ENCODE measurements at places on chromosomes 5 and 9.
A peak's percentile ranks its signal among the peaks of the same experiment; 100 is the strongest.

- no peak for DNase-seq
These were observed 605.1 kb upstream of the KLF4 start for GRCh38 chr9:108094676-108094993.

DNA sequence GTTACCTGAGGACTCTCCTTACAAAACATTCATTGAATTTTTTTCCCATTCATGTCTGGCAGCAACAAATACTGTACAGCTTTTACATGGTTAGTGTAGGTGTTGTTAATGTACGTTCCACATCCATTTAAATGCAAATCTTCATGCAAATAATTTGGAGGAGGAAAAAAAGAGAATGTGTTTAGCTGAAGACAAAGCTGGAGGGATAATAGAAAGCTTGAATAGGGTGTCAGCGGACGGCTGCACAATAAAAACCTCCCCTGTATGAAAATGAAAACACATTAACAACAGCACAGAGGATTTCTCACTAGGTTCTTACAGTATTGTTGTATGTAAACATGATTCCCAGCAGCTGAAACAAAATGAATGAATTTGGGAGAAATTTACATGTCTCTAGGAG lies 231.5 kb downstream of the ZNF608 start:
- DNase-seq, result no peak

GRCh38 chr5:154732212-154732611 lies 23.0 kb upstream of the LARP1 start:
- no peak for DNase-seq

- DNase-seq, result no peak
These were observed 192.3 kb downstream of the DEPDC1B start for GRCh38 chr5:60507687-60508086.

GRCh38 chr5:141876628-141877355 lies 1.4 kb downstream of the PCDH1 start:
- no peak for DNase-seq

GRCh38 chr9:92115071-92115858 lies at the start of gene SPTLC1:
Gene SPTLC1, minus strand, starts transcription at chr9:92115413. Its CDS starts 43 bp downstream, at chr9:92115370.
- peak; percentile 90 for DNase-seq

DNA sequence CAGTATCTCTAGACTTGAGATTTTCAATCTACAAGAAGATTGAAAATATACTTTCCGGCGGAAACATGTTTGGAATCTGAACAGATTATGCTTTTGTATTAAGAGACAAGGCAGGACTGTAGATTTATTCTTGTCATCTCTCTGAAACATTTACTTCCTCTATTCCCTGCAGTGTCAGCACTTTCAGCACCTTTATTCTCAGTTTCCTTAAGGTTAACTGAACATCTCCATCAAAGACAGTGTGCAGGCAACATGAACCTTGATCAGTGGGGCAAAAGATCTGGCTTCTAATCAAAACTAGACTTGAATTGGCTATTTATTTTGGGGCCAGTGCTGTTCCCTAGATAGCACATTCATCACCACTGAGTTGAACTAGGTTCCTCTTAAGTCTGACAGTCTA lies 129.9 kb upstream of the HCN1 start:
- no peak for DNase-seq

- no peak for DNase-seq
These were observed 104.3 kb upstream of the PCSK1 start for GRCh38 chr5:96537386-96537785.

- no peak for DNase-seq
These were observed 68.7 kb upstream of the OSMR start for GRCh38 chr5:38777111-38777510.

DNA sequence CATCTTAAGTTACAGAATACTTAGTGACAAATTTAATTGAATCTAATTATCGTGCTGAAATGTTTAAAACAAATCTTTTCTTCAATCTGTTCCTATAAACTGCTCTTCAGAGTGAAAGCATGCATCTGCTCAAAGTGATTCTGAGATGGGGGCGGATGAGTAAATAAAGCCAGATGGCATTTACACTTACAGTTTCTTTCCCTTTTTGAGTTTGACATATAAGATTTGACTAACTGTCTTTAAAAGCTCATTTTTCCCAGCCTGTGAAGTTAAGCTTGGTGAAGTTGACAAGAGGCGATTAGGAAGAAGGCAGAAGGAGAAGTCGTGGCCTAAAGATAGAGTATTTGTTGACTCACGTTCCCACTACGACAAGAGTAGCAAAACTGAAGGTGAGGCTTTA lies 137.4 kb downstream of the LPAR1 start:
- no peak for DNase-seq

GRCh38 chr5:6788956-6789649 lies 75.9 kb downstream of the TENT4A start:
- DNase-seq, result no peak

GRCh38 chr5:36741128-36741527 lies 134.7 kb downstream of the SLC1A3 start:
- no peak for DNase-seq

DNA sequence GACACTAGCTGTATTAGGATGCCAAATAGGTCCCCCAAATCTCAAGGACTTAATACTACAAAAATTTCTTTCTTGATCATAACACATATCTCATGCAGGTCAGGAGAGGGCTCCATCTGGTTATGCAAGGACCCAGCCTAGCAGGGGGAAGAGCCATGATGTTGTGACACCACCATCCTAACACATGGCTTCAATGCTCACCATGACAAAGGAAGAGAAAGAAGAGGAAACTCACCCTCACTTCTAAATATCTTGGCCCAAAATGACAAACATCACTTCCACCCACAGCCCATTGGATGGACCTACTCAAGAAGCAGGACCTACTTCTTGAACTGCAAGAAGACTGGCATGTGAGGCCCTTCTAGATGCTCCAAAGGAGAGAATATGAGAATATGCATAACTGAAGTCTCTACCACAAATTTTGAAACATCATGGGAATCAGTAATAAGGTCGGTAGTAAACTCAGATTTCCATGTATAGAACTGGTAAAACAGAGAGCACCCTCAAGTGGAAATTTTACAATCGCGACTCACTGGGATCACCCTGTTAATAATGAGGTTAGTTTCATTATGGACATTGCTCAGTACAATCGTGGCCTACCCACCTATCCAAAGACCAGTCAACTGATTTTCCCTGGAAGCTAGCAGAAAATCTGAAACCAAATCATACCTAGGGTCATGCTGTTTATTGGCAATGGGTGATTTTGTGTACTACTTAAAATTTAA lies 308.2 kb downstream of the ACTL7B start:
- no peak for DNase-seq

DNA sequence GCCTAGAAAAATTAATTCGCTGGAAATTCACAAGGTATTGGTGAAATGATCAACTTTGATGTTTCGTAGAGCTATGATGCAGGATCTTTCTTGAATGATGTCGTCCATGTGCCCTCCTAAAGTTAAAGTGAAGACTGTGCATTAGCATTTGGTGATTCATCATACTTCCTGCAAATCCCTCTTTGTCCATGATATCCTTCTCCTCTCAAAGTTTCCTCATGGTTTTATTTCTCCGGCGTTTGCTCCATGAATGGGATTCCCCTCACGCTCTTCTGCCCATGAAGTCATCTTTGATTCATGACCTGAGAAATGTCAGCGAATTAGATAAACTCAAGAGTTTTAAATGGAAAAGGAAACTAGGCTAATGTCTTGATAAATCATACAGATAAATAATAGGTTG lies 372.7 kb downstream of the PSAT1 start:
- no peak for DNase-seq

- DNase-seq, result no peak
These were observed 99.6 kb upstream of the TAF11L2 start for GRCh38 chr5:17398431-17398830.

DNA sequence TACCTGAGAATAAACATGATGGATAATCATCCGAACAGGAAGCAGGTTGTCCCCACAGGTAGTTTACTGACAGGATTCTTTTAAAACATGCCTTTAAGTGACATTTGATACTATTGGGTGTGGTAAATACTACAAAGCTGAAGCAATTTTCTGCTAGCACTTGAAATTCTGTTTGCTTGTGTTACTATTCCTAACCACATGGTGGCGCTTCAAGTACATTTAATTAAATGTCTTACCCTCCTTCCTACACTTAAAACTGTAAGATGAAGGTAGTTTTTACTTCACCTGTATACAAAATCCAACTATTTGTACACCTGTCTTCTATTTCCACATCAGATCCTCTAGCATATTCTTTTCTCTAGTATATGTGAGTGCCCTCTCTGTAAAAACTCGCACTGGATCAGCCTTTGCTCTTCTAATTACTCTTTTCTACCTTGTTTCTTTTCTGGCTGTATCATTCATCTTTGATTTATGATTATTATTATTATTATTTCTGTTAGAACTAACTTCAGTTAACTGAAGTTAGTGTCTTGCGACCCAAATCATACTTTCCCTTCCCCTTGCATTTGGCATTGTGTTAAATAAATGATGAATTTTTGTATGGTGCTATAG lies 18.4 kb downstream of the SLC25A46 start:
- DNase-seq, result peak; percentile 0

- DNase-seq, result no peak
These were observed 710 bp downstream of the HSD17B4 start for GRCh38 chr5:119453040-119453373.

GRCh38 chr9:109707355-109707754 lies 72.6 kb upstream of the PALM2AKAP2 start:
- DNase-seq, result no peak

GRCh38 chr5:180153099-180153498 lies 55.9 kb downstream of the RASGEF1C start:
- DNase-seq, result no peak

GRCh38 chr9:97109194-97109811 lies 70.4 kb upstream of the CTSV start:
- no peak for DNase-seq

- DNase-seq, result no peak
These were observed 86.1 kb downstream of the PIP5K1B start for GRCh38 chr9:68791169-68791568.

GRCh38 chr9:102521097-102521755 lies 473.9 kb upstream of the CYLC2 start:
- no peak for DNase-seq

- no peak for DNase-seq
These were observed 153.9 kb downstream of the ARRDC3 start for GRCh38 chr5:91229031-91229727.

GRCh38 chr9:123597876-123598556 lies 242.0 kb downstream of the CRB2 start:
- no peak for DNase-seq

GRCh38 chr5:155332618-155333017 lies 319.1 kb downstream of the KIF4B start:
- no peak for DNase-seq
